Activated CD8-positive, alpha-beta T cell treated with anti-CD3 and anti-CD28 coated beads for 36 hours (primary cell): ENCODE measurements at places on chromosomes 5 and 9. TPM values are rescaled to one million over a fixed set of nuclear protein-coding genes. Genes with fewer than 3 reads are reported as not detected.
A peak's percentile ranks its signal among the peaks of the same experiment; 100 is the strongest.

DNA sequence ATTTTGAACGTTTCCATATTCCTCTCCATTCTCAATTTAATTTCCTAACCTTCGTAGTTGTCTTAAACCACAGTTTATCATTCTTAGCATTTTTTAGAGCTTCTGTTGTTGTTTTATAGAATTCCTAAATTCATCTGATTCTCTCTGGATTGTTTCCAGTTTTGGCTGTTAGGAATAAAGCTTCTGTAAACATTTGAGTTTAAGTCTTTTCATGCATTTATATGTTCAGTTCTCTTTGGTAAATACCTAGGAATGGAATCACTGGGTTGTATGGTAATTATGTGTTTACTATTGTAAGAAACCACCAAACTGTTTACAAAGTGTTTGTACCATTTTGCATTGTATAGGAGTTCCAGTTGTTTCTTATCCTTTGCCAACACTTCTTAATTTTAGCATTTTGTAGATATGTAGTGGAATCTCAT, 29.7 kb downstream of the GPR21 start:
- H3K27ac ChIP-seq = no peak overlapping the region
- no peaks in the 10 kb centered on the region for H3K27me3 ChIP-seq
- H3K4me1 ChIP-seq = peaks cover 5% of the 10 kb centered on the region
- DNase-seq = no peak
- peaks cover 10% of the 10 kb centered on the region for H3K36me3 ChIP-seq
- H3K4me3 ChIP-seq = no peak overlapping the region

DNA sequence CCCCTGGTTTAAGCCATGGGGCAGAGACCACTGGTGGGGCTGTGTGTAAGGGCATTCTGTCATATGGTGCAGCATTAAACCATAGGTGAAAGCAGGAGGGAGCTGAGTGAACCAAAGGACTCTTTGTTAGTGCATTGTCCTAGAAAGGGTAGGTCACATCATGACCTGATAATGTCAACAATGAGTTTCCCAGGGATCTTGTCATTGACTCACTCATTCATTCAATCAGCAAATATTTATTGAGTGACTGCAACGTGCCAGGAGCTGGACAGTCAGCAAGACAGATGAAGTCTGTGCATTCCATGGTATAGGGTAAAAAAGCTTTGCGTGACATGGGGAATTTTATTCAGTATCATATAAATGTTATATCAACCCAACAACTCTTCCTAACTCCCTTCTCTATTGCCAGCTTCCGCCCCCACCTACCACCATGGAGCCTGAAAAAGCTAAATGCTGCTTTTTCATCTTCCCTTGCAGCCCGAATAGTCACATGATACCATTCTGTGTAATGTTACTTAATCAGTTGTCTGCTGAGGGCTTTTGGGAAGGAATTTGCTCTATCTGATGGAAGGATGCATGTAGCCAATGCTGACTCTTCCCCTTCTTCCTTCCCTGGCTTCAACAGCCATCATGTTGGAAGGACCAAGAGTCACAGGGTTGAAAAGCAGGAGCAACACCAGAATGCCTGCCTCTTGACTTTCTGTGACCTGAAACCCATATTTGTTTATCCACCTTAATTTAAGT, 11.5 kb upstream of the OTULINL start:
- no peaks in the 10 kb centered on the region for H3K27me3 ChIP-seq
- H3K27ac ChIP-seq = no peak overlapping the region
- no peak overlapping the region for H3K4me3 ChIP-seq
- no peak for DNase-seq
- H3K4me1 ChIP-seq = no peaks in the 10 kb centered on the region
- H3K36me3 ChIP-seq = no peaks in the 10 kb centered on the region

LCN10 gene
- 3.2 TPM for total RNA-seq

PRUNE2 gene
- 0.72 TPM for total RNA-seq

DNA sequence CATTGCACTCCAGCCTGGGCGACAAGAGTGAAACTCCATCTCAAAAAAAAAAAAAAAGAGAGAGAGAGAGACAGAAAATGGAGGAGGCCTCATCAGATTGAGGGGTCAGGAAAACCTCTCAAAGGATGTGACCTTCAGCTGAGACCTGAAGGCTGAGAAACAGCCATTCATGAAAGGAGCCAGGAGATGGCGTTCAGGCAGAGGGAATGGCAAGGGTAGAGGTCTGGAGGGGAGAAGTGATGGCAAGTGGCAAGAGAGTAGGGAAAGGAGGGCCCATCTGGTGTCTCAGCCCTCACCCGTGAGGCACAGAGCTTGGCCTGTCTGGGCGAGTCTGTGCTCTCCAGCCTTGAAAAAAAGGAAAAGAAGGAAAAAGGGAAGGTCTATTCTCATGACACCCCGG, 17.0 kb downstream of the CAMK2A start:
- no peaks in the 10 kb centered on the region for H3K4me1 ChIP-seq
- no peak overlapping the region for H3K4me3 ChIP-seq
- H3K36me3 ChIP-seq = no peaks in the 10 kb centered on the region
- peak; percentile 26 for DNase-seq
